SW480 (cell line): ENCODE measurements at places on chromosomes 4 and X.
A peak's percentile ranks its signal among the peaks of the same experiment; 100 is the strongest.

- no peak for DNase-seq
Measured at GRCh38 chr4:27210956-27211355, 350.3 kb downstream of the STIM2 start.

- DNase-seq = no peak
Measured at GRCh38 chr4:32010221-32010620, 1290.1 kb downstream of the PCDH7 start.

GRCh38 chr4:163331629-163332376 lies 593 bp downstream of the NPY1R start:
- DNase-seq = no peak

DNA sequence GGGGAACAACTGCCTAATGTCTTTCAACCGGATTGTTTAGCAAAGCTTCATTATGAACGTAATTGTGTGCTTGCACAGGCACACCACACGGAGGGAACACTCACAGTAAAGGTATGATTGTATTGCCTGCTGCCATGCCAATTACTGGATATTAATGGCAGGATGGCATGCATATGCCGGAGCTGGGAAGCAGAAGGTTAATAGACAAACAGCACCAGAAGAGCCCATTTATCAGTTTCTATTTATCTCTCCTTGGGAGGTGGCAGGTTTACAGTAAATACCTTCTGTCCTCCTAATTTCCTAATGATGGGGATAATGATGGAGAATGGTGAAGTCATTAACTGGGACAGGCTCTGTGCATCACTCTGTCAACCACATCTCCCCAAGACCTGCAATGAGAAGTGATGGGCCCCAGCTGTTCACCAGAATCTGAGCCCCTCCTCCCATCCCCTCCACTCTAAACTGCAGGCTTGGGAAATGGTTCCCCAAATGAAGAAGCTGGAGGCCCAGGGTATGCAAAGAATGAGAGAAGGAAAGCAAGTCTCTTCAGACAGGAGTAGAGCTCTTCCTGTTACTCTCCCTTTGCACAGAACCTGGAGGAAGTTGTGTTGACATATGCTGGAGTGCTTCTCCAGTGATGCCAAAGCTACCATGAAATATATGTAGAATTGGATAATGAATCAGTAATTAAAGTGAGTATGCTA lies 160.8 kb downstream of the NAA11 start:
- no peak for DNase-seq

DNA sequence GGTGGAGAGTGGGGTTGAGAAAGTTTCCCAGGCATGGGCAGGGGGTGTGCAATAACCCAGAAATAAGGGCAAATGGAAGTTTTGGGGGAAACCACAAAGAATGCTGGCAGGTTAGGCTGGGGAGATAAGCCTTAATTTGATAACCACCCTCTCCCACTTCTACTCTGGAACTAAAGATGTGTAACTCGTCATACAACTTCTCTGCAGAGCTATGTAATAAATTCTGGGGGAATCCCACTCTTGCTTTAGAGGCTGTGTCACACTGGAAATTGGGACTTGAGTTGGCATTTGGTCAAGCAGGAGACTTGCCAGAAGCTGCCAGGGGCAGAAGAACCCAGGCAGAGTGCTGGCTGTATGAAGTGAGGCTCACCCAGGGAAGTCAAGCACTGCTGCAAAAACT lies 170.9 kb upstream of the CPEB2 start:
- DNase-seq = no peak

DNA sequence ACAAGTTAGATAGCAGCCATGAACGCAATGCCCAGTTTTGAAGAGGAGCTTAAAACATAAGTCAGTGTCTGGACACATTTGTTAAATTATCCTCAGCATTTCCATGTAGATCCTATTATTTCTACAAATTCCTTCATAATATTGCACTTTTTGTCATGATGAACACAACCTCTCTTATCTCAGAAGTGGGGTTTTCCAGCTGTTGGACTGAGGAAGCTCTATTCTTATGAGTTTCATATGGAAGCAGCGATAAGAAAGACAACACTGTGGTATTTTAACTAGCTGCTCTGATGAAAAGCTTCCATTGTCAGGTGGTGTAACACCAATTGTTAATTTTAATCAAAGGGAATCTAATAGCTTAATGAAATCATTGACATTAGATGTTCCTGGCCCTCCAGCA lies 308.7 kb downstream of the GBA3 start:
- no peak for DNase-seq

GRCh38 chr4:102343964-102344519 lies 1.2 kb downstream of the SLC39A8 start:
- DNase-seq = peak; percentile 74

DNA sequence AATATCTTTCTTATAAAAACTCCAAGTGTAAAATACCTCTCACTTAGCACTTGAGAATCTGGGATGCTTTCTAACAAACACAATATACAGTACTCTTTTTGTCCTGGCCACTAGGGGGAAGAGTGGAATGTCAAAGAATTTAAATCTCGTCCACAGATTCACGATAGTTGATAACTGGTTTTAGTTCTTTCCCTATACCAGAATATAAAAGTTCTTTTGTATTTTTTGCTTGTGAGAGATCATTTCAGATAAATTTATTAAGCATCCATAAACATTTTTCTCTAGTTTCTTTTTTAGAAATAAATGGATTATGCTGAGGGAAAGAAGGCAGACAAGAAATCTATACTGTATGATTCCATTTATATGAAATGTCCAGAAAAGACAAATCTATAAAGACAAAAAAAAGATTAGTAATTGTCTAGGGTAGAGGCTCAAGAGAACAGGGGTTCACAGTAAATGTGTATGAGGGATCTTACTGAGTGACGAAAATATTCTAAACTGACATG lies 50.4 kb downstream of the MGARP start:
- peak; percentile 42 for DNase-seq

DNA sequence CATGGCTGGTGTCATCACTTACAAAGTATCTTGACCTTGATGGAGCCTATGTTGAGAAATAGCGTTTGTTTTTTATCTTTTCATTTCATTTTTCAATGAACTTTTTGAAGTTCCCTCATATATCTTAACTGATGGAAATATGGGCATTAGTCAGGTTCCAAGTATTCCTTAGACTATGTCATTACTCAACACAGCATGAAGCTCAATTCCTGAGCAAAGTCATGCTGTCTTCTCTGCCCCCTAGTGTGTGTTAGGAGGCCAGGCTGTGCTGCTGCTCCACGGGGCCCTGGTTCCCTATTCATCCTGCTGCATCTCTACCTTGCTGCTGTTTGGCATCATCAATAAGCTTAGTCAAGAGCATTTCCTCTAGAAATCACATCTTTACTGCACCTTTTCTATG lies 40.9 kb downstream of the GPR143 start:
- no peak for DNase-seq

GRCh38 chr4:61511716-61512488 lies 311.8 kb downstream of the ADGRL3 start:
- DNase-seq = no peak

GRCh38 chr4:38870098-38870808 lies 2.6 kb downstream of the FAM114A1 start:
- DNase-seq = no peak

DNA sequence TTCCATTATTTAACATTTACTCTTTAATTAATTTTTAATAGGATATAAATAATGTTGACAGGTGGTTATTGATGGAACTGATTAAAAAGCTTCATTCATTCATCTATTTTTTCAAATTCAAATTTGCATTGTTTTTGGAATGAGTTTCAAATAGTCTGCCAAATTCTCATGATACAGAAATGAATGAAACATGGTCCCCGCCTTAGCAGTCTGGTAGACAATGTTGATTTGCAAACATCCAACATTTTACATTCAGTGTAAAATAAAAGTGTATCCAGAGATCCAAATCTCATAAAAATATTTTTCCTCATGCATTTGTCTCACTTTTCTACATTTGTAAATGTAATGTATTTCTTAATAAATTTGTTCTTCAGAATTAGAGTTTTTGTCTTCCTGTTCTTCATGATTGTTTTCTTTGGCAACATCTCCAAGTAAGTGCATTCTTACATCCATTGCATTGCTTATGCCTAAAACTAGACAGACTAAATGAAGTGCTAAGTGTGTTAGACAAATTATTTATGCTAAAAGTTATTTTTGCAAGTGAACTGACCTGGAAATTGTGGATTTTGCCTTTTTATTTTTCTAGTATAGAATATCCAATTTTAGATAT lies 142.3 kb downstream of the PCDH18 start:
- no peak for DNase-seq

- no peak for DNase-seq
Measured at GRCh38 chr4:82809619-82810018, 11.0 kb upstream of the SCD5 start.

DNA sequence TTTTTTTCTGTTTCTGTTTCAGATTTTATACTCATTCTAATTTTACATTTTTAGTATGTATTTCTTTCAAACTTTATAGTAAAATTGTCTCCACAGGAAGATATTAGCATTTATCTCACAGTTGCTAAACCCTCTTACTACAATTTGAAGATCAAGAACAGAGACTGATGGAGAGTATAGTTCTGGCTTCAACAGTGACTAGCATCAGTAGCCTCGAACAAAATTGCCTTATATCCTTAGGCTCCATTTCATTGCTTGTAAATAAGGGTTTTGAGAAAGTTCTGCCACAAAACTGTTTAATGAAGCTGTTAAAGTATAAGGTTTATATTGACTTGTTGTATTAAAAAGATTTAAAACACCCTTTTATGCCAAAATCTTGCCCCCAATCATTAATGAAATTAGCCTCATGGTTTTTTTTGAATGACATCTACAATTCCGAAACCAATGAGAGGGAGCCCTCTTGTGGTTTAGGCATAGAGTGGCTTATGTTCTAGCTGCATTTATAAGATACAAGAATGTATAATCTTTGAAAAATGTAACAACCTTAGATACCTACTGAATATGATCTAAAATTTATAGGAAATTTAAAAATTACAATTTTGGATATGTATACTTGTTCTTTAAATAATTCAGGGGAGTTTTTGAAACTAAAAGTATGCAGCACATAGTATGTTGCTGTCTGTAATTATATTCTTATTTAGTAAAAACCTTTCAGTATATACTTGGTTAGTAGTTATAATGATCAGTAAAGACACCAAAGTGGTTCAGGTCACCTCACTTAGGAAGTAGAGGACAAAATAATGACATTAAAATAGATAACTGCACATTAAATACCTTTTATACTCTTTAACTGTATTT lies 109.8 kb upstream of the HPGD start:
- peak; percentile 28 for DNase-seq

DNA sequence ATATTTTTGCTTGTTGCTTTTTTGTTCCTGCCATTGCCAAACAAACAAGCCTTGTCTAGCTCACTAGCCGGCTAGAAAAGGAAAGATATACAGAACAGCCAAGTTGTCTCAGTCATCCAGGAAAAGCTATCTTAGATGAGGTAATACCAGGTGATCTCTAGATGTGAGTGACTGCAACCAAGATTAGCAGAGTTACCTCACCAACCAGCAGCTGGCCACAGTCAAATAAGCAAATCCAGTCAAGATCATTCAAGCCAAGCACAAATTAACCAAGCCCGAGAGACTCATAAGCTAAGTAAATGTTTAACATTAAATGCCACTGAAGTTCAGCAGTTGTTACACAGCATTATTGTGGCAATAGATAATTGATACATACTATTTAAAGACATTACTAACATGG lies 108.6 kb downstream of the CENPC start:
- DNase-seq = no peak

DNA sequence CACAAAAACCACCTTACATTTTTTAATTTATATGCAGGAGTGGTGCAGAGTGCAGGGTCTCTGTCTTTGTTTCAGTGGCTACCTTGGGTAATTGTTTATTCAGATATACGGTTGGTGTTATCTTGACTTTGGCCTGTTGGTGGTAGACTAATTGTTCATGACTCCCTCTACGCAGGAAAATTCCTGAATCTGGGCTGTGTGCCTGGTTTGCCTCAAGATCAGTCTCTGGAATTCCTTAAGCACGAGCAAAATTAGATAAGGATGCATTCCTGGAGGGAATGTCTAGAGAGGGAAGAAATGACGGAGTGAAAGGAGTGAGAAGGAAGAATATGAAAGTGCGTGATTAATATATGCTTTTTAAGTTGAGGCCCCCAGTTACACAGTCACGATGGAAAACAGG lies 576.9 kb upstream of the PCDH10 start:
- DNase-seq = no peak

DNA sequence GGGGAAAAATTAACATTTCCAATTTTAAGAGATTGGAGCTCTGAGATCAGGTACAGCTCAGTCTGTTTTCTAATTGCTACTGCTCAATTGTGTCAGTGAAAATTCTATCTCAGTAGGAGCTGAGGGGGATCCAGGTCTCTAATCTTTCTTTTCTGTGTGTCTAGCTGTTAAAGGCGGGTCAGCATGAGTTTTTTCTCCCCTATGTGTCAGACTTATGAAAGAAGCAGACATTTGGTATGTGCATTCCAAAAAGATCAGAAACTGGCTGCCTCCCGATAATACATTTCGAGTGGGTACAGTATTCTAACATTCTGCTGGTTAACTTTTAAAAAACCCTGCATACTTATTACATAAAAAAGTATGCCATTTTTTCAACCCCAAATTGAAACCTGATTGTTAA lies 72.4 kb downstream of the PCDH7 start:
- DNase-seq = no peak

DNA sequence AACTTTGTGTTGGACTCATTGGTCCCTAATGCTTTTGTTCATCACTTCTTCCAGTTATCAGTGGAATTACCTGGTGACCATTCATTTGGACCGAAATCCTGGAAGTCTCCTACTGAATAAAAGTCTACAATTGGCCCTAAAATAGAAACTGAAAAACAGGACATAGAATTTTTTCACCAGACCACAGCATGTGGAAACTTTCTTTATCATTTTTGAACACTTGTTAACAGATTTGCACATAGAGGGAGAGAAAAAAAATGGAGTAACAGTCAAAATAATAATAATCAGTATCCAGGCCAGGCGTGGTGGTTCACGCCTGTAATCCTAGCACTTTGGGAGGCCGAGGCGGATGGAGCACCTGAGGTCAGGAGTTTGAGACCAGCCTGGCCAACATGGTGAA lies 7.1 kb downstream of the EPGN start:
- no peak for DNase-seq

GRCh38 chrX:133706890-133707289 lies 278.5 kb downstream of the GPC3 start:
- no peak for DNase-seq

- DNase-seq = no peak
Measured at GRCh38 chr4:105162123-105162796, 15.6 kb downstream of the TET2 start.

GRCh38 chr4:56123051-56123450 lies 174.3 kb downstream of the CEP135 start:
- DNase-seq = no peak

- DNase-seq = no peak
Measured at GRCh38 chr4:98508829-98509598, 149.4 kb downstream of the TSPAN5 start.

DNA sequence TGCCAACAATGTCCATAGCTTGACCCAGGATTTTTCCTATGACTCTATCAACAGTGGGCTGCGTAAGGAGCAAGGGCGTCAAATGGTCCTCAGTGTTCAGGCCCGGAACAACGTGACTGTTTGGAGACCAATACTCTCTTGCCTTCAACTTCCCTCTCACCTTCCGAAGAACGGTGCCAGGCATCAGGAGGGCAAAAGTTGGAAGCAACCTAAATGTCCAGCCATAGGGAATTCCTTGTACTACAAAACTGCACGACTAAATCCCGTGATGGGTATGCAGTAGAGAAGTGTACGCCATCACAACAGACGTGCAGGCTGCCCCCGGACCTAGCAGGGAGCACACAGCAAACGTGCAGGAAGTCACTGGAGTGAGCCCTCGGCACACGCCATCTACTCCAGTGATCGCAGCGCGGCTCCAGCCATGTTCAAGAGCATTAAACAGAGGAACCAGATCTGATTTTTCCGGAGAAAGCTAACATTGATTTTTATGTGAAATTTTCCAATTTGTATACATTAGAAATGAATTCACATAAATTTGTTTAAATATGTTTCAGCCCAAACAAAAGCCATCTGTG lies 79.0 kb downstream of the JAKMIP1 start:
- DNase-seq = no peak
